NCI-H446 treated with DMSO at 0.1 percent for 48 hours (cell line): ENCODE measurements at places on chromosomes 1 and 21.

- DNase-seq, result no peak
These were observed 36.2 kb downstream of the TP73 start for GRCh38 chr1:3688356-3689137.

- DNase-seq, result no peak
These were observed at the start of gene TMEM82 for GRCh38 chr1:15742339-15742801. TSS of gene TMEM82 (plus strand) at chr1:15742499. CDS start at chr1:15742560, 61 bp downstream.

GRCh38 chr1:244239261-244239770, 188.2 kb downstream of the ZBTB18 start:
- no peak for DNase-seq

GRCh38 chr1:193368302-193368701, 181.9 kb upstream of the B3GALT2 start:
- DNase-seq, result no peak

GRCh38 chr21:45269861-45270260, 17.8 kb downstream of the POFUT2 start:
- DNase-seq, result no peak

- DNase-seq, result no peak
These were observed 71.1 kb downstream of the IER5 start for GRCh38 chr1:181159451-181160140.

GRCh38 chr1:23200883-23201282, 16.4 kb downstream of the HTR1D start:
- no peak for DNase-seq

DNA sequence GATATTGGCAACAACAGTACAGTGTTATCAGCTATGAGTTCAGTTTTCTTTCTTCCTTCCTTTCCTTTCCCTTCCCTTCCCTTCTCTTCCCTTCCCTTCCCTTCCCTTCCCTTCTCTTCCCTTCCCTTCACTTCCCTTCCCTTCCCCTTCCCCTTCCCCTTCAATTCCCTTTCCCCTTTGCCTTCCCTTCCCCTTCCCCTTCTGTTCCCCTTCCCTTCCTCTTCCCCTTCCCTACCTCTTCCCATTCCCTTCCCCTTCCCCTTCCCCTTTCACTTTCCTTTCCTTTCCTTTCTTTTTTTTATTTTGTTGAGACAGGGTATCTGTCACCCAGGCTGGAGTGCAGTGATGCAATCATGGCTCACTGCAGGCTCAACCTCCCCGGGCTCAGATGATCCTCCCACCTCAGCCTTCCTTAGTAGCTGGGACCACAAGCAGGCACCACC, 72.3 kb upstream of the CAPZB start:
- DNase-seq, result no peak

GRCh38 chr1:6538956-6539355, 15.4 kb downstream of the NOL9 start:
- no peak for DNase-seq

DNA sequence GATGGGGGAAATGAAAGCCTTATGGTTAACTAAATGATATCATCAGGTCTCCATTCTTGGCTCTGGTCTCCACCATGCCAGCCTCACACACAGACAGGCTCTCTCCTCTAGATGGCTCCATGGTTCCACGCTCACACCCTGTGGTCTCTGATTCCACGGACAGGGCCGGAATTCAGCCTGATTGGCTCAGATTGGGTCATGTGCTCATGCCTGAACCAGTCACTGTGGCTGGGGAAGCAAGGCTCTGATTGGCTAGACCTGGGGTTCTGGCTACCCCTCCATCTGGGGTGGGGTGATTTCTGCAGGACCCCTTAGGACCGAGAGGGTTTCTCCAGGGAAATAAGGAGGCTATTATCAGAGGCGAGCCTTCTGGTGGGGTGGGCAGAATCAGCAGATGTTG, 277.0 kb downstream of the PTPRU start:
- peak; percentile 22 for DNase-seq

- no peak for DNase-seq
These were observed 2.1 kb downstream of the FHAD1 start for GRCh38 chr1:15249081-15249480.

- DNase-seq, result peak; percentile 46
These were observed 222.9 kb upstream of the CSF3R start for GRCh38 chr1:36705629-36706028.

DNA sequence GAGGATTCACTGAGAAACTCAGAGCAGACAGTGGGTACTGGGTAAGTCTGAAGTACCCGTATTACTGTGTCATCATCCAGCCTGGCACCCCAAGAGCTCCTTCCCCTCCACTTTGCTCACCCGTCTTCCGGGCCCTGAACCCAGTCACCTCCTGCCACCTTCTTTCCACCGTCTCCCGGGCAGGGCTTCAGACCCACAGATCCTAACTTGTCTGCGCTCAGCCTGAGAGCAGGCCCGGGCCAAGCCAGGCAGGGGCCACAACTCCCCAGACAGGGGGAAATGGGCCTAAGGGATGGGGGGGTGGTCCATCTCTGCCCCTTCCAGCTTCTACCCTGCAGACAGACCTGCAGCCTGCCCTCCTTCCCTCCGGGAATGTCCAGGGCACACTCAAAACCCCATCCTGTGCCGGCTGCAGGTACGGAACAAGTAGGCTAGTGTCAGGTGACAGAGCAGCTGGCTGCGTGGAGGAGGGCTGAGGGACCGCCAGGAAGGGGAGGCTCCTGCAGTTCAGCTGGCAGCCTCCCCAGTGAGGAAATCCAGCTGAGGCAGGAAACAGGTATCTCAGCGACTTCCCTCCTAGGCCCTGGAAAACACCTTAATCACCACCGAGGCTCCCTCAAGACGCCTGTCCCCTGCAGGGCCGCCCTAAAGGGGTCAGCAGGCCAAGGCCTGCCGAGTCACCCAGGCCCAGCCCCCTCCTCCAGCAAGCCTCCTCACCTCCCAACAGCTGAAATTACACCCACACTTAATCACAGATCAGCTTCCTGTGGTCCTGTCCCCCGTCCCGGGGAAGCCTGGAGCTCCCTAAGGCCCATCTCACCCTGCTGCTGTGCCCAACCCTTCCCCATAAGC, 3.5 kb downstream of the HSPG2 start:
- no peak for DNase-seq

- DNase-seq, result no peak
These were observed 66.3 kb downstream of the SPATA46 start for GRCh38 chr1:162310337-162310736.

GRCh38 chr1:64514197-64514765, 44.4 kb downstream of the CACHD1 start:
- DNase-seq, result peak; percentile 81

GRCh38 chr1:29032841-29033240, 90.9 kb downstream of the TMEM200B start:
- no peak for DNase-seq

DNA sequence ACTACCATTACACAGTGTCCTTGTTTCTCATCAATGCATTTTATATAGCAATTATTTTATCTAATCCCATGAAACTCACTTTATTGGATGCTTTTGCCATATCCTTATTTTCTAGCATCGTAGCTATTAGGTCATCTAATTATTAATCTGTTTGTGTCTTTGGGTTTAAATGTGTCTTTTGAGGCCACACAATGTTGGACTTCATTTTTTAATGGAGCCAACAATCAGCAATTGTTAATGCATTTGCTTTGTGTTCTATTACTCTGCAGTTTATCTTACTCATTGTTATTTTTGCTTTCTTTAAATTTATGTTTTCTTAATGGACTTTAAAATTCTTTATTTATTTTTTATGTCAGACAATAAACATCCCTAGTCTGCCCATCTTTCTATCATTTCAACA, 1.8 kb upstream of the HSD11B1 start:
- no peak for DNase-seq

DNA sequence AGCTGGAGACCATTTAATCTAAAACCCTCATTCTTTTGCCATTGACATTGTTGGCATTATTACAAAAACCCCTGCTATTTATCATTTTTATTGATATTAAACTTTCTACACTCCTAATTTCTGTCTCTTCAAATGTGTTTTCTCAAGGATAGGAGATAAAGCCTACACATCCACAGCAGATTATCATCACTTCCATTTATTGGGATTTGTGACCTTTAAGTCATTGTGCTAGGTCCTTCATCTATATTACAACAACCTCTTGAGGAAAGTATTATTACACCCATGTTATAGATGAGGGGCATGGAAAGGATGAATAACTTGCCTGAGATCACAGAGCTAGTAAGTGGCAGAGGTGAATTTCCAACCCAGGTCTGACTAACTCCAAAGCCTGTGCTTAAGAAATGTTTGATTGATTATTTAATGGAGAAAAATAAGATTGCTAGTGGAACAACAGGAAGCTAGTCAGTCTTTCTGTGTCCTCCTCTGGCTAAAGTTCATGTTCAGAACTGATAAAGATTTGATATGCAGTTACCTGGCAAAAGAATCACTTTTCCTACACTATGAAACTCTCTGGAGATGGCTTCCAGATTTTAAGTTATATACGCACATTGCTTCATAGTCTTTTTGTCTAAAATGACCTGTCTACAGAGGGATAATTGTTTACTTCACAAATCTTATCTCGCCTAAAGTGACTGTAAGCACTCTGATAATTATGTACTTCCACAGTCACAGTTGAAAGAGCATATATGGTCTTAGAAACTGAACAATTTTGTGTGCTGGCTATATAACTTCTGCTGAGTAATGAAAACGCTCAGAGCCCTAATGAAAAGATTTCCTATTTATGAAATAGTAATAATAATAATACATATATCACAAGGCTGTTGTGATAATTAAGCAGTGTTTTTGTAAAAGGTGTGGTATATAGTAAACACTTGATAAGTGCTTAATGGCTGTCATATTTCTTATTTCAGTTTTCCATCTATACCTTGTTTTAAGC, 15.0 kb downstream of the FMO5 start:
- no peak for DNase-seq

- peak; percentile 64 for DNase-seq
These were observed 467 bp downstream of the THRAP3 start for GRCh38 chr1:36224537-36225282.

- DNase-seq, result no peak
These were observed 33.7 kb downstream of the PLPP3 start for GRCh38 chr1:56545711-56546110.

DNA sequence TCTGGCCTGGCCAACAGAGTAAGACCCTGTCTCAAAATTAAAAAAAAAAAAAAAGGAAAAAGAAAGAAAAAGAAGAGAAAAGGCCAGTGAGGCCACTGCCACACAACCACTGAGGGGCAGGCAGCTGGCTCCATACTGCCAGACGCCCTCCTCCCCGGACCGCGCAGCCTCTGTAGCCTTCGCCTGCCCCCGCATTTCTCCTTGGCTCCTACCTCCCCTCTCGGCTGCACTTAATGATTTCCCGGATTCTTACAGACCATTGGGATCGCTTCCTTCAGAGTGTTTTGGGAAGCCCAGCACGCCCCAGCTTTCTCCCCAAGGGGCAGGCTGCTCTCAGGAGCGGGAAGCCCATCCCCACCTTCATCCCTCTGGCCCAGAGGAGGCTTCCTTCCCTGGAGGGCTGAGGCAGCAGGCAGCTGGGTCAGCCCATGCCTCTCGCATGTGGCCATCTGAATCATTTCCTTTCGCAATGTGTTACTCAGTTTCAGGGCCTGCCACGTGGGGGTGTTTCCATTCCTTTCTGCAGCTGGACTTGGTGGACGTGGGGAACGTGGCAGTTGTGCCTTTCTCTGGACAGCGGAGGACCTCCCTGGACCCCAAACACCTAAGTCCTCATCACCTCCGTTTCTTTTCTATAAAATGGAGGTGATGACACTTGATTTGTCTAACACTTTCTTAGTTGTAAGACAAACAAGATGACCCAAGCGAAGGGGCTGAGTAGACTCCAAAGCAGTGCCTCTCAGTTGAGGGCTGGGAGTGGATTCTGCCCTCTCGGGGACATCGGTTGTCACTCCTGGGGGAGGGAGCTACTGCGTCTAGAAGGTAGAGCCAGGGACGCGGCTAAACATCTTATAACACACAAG, 2.3 kb downstream of the SLC2A5 start:
- no peak for DNase-seq

GRCh38 chr1:65445837-65446236, 25.4 kb downstream of the LEPR start:
- DNase-seq, result no peak

DNA sequence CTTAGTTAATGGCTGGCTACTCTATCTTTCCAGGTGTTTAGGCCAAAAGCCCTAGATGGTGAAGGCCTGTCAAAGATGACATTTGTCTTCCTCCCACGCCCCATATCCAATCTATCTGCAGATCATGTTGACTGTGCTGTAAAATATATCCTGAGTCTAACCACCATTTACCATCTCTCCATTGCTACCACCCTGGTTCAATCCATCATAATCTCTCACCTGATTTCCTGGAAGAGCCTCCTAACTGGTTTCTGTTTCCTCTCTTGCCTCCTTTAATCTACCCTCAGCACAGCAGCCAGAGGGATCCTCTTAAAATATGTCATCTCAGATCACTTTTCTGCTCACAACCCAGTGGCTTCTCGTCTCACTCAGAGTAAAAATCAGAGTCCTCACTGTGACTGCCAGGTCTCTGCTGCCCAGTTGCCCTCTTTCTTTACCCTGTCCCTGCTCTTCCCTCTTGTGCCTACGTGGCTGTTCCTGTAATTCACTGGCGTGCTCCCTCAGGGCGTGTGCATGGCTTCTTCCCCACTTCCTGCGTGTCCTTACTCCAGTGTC, 17.8 kb downstream of the TMEM50A start:
- DNase-seq, result no peak

- no peak for DNase-seq
These were observed 17.9 kb downstream of the IFNAR2 start for GRCh38 chr21:33247599-33247998.

GRCh38 chr1:54108156-54108555, 44.6 kb downstream of the CDCP2 start:
- DNase-seq, result no peak

DNA sequence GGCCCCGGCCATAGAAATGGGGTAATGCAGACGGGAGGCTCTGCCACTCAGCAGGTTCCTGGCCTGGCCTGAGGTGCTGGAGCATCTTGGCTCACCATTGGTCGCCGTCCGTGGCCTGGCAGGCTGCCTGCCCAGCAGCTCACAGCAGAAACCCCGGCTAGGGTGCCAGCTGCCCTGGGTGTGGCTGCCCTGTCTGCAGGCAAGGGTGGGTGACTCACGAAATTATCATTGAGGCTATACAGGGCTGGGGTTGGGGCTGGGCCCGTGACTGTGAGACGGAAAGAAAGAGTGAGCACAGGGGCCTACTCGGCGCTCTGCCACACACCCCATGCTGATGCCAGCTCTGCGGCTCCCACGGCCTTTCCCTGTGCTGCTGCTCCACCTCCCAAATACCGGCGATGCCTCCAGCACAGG, 8.0 kb upstream of the PKP1 start:
- peak; percentile 94 for DNase-seq

DNA sequence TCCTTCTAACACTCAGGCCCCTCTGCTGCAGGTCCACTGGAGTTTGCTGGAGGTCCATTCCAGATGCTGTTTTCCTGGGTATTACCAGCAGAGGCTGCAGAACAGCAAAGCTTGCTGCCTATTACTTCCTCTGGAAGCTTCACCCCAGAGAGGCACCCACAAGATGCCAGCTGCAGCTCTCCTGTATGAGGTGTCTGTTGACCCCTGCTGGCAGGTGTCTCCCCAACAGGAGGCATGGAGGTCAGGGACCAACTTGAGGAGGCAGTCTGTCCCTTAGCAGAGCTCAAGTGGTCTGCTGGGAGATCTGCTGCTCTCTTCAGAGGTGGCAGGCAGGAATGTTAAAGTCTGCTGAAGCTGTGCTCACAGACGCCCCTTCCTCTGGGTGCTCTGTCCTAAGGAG, 204.8 kb downstream of the FCRL5 start:
- DNase-seq, result no peak

- peak; percentile 90 for DNase-seq
These were observed at the start of gene DNAJB4 for GRCh38 chr1:78004719-78005447. TSS of gene DNAJB4 (plus strand) at chr1:78004939. CDS start at chr1:78005111, 172 bp downstream.
